ENCODE measurements at places on chromosomes 4 and X.

DNA sequence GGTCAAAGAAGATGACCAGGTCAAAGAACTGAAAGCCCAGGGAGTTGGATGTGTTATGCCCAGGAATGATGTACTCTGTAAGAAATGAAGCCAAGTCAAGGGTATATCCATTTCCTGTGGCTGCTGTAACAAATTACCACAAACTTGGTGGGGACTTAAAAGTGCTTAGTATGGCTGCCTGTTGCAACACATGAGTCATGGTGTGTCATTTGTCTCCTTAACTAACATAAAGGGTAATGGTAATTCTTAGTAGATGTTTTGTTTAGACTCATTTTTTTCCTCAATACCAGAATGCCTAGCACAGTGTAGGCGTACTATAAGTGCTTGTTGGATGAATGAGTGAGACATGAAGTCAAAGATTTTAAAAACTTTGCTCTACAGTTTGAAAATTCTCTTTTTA is 45.7 kb downstream of the SYTL5 start:
- no peak for DNase-seq

- DNase-seq: no peak
Measured at GRCh38 chr4:152525878-152526277, 10.0 kb downstream of the FBXW7 start.

GRCh38 chrX:48451708-48452107 is 18.4 kb downstream of the SLC38A5 start:
- DNase-seq: no peak

- no peak for DNase-seq
Measured at GRCh38 chr4:123980736-123981300, 584.2 kb downstream of the SPRY1 start.

DNA sequence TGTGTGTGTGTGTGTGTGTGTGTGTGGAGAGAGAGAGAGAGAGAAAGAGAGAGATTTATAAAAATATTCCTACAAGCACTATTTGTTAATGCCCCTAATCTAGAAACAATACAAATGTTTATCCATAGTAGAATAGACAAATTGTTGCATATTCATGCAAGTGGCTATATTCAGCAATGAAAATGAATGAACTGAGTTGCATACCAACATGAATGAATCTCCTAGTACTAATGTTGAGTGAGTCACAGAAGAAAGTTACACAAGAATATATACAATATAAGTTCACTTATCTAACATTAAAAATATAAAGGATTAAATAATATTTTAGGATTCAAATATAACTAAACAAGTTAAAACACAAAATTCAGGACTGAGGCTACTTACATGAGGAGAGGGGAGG is 456.8 kb upstream of the AMOT start:
- DNase-seq: no peak

GRCh38 chrX:135973025-135973547 is 702 bp downstream of the MMGT1 start:
- DNase-seq: no peak

- no peak for DNase-seq
Measured at GRCh38 chrX:41087201-41087600, 2.0 kb downstream of the USP9X start.

DNA sequence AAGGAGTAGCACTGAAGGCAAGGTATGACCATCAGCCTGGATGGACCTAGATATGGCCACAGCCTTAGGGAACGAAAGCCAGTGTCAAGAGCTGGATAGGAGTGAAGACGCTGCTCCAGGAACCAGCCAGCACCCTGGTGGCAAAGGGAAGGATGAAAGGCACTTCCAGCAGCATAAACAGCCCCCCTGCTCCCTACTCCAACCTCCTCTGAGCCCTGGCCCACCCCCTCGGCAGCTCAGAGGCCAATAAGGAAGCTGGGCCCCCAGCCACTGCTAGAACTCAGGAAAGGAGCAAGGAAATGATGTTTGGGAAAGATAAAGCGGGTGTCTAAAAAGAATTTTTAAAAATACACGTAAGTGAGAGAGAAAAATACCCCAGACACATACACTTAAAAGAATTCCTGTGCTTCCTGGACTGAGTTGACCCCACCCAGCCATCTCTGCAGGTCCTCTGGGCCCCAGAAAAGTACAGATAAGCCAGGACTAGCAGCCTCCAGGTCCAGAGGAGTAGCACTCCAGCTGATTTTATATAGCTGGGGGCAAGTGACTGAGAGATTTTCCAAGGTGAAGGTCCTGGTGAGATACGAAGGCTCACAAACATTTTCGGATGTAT is 170.4 kb downstream of the SHROOM4 start:
- DNase-seq: no peak

DNA sequence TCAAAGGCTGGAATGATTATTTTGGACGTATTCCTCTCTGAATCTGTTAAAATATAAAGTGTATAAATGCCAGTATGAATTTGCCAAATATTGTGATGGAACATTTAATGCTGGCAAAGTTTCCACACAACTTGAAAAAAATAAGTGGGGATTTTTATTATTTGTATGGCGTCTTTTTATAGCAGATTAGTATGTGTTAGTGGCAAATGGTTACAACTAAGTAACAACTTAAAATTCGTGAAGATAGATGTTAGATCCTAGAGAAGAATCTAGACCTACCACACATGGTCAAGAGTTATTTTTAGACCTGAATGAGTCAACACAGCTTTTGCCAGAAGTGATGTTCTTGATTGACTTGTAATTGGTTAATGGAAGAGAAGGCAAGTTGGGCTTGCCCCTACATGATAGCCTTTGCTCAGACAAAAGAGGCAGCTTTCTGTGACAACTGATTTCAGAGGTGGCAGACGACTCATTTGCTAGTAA is 4.8 kb downstream of the CPE start:
- DNase-seq: no peak

GRCh38 chr4:137583671-137584070 is 51.4 kb upstream of the PCDH18 start:
- DNase-seq: no peak

Data from right renal cortex interstitium (tissue), 3 donors.